Stimulated activated CD4-positive, alpha-beta T cell treated with anti-CD3 and anti-CD28 coated beads, Interleukin-1b, Interleukin-23, amount 100 ng/mL, for 1 hour (primary cell): ENCODE measurements at places on chromosomes 16 and 17.
A peak's percentile ranks its signal among the peaks of the same experiment; 100 is the strongest.

DNA sequence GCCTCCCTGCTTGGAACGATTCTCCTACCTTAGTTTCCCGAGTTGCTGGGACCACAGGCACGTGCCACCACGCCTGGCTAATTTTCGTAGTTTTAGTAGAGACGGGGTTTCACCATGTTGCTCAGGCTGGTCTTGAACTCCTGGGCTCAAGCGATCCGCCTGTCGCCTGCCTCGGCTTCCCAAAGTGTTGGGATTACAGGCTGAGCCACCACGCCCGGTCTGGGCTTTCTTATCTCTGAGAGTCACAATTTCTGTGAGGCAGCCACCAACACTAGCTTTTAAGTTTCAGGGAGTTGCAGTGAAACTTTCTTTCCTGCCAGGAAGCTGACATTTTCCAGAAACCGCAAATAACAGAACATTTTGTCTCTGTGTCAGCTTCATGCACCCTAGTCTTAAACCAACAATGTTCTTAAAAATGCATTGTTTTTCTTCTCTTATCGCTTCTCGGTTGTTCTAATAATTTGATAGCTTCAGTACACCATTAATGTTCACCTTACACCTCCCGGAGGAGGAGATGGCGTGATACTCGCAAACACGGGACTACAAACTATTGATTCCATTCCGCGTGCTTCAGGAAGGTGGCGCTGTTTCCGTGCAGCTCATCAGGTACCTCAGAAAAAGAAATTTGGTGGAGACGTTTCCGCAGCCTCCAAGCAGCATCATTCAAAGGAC, 7.4 kb upstream of the DHRS7B start:
- peak; percentile 44 for DNase-seq

DNA sequence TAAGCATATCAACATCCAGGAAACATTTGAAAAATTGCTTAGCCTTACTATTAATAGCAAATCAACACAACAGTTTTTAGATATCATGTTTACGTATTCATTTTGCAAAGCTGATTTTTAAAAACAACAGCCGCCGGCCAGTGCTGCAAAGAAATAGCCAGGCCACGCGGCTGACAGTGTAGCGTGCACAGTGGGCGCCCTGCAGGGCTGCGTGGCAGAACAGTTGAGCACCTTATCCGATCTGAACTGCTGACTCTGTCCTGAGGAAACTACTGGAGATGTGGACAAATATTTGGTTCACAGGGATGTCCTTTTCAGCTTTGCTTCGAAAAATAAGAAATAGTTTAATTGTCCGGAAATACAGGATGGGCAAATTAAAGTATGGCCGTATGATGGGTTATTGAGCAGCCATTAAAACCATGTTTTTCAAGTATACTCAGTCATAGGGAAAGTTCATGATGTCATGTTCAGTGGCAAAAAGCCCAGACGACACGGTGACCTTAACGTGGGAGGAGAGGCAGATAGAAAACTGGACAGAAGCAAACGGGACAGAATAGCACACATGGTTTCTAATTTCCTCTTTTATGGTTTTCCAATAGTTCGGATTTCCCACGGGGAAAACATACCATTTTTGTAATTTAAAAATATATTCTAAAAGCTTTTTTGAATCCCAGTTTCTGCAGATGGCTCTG, 52.4 kb upstream of the ENDOV start:
- DNase-seq: no peak

DNA sequence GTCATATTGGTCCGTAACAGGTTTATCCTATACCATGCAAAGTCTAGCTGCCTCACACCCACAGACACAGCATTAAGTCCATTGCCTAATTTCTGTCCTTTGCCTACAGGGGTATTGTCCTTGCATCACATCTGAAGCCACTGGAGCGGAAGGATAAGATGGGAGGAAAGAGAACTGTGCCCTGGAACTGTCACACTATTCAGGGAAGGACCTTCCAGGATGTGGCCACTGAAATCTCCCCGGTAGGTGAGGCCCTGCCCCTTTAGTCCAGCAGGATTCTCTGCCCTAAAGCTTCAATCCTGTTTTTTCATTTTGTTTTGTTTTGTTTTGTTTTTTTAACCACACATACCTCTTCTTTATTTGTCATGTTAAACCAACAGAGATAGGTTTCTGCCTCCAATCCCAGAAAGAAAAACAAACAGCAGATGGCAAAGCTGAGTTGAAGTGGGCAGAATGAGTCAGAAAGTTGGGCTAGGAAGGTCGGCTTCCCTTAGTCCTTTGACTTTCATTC, 2.2 kb upstream of the EFTUD2 start:
- no peak for DNase-seq

GRCh38 chr16:27242868-27243590, 25.5 kb downstream of the NSMCE1 start:
- no peak for DNase-seq

DNA sequence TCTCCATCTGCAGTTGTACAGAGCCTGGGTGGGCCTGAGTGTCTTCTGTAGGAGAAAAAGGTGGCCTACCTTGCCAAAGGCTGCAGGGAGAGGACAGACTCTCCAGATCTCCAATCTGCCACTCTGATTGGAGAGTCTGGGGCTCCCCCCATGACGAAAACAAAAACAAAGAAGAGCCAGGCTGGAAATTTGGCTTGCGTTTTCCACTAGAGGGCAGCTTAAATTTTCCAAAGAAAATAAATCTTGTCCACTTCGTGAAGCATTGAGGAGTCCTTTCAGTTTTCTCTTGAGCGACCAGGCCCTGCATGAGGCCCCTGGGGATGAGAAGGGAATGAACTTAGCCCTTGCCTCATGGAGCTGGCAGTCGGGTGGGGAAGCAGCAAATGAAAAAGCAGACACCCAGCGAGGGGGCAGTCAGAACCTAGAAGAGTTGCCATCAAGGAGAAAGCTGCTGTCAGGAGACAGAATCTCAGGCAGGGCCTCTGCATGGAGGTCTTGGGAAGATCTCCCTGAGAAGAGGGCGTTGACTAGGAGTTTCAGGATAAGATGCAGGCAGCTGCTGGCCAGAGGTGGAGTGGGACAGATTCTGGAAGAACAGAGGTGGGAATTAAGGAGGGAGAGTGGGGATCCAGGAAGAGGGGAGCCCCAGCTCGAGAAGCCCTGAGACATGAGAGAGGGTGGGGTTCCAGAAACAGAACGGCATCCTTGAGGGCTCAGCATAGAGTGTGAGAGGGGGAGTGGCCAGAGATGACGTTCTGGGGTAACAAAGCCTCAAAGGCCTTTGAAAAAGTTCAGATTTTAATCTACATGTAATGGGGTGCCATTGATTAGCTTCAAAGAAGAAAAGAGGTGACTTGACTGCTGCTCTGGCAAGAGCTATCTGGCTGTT, 8.4 kb upstream of the SHCBP1 start:
- DNase-seq: no peak

DNA sequence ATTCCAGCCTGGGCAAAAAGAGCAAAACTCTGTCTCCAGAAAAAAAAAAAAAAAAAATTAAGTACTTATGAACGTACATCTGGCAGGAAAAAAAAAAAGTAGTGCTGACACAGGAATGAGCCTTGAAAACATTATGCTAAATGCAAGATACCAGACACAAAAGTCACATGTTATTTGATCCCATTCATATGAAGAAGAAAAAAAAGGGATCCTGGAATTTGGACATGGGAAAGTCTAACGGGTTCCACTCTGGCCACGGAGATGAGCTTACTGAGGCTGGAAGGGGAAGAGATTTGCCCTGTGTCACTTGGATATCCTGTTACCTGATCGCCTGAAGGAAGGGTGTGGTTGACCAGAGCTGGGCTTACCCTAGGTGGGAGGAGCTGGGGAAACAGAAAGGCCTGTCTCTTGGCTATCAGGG, 251.9 kb downstream of the PARN start:
- DNase-seq: no peak

GRCh38 chr17:59357219-59357697, 25.8 kb downstream of the YPEL2 start:
- DNase-seq: no peak

DNA sequence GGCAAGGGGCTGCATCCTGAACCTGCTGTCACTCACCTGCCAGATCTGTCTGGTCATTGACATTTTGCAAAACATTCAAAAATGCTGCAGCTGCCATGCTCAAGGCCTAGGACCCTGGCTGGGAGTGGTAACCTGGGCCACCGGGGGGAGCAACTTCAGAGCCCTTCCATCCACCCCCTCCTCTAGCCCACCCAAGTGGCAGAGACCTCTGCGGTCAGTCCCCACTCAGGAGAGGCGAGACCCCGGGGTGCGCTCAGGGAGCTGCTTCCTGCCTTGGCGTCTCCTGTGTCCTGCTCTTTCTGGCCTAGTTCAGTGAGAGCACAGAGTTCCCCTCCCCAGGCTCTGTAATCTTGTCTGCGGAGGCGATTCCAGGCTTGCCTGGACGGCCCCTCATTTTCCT, 108.8 kb downstream of the CCDC182 start:
- DNase-seq: no peak

GRCh38 chr17:65742403-65743307, 181.2 kb upstream of the AXIN2 start:
- DNase-seq: no peak

- no peak for DNase-seq
These were observed 155.9 kb upstream of the IRX5 start for GRCh38 chr16:54774768-54775167.

DNA sequence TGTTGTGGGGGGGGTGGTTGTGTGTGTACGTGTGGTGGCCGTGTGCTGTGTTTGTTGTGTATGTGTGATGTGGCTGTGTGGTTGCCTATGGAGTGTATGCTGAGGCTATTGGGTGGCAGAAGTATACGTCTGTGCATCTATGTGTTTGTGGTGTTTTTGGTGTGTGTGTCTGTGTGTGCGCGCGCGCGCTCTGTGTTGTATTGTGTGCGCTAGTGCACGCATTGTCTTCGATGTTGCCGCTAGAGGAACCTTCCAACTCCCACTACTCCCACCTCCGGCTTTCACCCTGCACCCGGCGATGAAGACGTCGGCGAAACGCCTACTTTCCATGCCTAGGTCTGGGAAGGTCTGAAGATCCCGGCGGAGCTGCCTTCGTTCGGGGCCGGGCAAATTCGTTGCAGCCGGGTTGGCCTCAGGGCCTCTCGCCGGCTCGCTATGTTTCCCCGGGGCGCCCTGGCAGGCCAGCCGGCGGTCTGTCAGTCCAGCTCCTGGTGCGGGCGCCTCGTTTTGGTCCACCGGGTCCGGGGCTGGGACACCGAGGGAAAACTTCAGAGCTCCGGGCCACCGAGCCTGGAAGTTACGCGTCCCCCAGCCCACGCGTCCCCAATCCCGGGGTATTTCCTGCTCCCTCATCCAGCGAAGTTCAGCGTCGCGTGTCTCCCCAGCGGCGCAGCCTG, 5.2 kb upstream of the DLX4 start:
- DNase-seq: no peak

DNA sequence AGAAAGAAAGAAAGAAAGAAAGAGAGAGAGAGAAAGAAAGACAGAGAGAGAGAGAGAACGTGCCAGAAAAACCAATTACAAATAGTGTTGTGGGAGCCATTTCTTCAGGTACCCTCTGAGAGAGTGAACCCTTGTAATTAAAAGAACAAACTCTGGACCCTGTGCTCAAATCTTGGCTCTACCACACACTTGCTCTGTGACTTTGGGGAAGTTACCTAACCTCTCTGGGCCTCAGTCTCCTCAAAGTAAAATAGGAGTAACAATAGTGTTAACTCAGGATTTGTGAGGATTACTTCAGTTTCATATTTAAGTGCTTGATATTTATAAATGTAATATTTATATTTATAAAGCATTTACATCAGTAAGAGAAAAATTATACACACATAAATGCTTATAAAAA, 139.8 kb downstream of the GSG1L start:
- no peak for DNase-seq

GRCh38 chr17:11996722-11997146, 541 bp downstream of the ZNF18 start:
- DNase-seq: no peak

- DNase-seq: no peak
These were observed 16.4 kb downstream of the CDK5RAP3 start for GRCh38 chr17:47987240-47987835.

DNA sequence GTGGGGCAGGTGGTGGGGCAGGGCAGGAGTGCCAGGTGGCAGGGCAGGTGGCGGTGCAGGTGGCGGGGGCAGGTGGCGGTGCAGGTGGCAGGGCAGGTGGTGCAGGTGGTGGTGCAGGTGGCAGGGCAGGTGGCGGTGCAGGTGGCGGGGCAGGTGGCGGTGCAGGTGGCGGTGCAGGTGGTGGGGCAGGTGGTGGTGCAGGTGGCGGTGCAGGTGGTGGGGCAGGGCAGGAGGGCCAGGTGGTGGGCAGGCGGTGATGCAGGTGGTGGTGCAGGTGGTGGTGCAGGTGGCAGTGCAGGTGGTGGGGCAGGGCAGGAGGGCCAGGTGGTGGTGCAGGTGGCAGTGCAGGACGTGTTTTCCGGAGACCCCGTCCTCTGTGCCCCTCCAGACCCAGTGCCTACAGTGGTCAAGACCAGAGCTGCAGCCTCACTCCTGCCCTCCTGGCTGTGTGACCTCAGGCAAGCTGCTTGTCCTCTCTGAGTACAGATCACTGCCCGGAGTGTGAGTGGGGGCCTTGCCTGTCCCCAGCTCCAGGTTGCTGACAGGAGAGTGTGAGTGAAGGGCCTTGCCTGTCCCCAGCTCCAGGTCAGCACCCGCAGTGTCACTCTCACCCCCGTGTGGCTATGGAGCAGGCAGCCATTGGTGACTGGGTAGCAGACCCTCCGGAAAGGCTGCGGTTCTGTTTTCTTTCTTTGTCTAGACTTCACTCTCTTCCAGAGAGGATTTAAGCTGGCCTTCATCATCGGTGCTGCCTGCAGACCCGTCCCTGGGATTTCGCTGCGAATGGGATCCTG, 16.1 kb upstream of the NPTX1 start:
- no peak for DNase-seq

DNA sequence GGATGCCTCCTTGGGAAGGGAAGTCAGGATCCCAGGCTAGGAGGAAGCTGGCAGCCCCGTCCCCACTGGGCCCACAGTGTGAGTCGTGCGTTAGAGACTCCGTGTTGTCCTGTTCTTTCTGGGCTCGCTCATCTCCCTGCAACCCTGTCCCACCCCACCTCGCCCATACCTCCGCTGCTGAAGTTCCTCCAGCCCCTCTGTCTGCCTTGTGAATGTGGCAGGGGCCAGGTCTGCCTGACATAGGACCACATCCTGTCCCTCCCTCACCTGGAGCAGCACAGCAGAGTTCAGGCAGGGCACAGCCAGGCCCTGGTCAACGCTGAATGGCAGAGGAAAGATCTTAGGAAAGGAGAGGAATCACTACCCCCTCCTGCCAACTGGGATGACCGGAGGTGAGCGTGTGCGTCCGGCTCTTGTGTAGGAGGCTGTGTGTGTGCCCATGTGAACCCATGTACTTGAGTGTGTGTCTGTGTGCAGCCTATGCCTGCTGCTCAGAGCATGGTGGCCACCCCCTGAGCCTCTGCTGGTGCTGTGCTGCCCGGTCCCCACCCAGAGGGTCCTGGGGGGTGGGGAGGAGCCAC, 12.8 kb downstream of the KCNJ18 start:
- no peak for DNase-seq

- no peak for DNase-seq
These were observed 224.9 kb downstream of the TANC2 start for GRCh38 chr17:63190821-63191370.

- no peak for DNase-seq
These were observed 75.1 kb downstream of the FOXL1 start for GRCh38 chr16:86653285-86654006.

DNA sequence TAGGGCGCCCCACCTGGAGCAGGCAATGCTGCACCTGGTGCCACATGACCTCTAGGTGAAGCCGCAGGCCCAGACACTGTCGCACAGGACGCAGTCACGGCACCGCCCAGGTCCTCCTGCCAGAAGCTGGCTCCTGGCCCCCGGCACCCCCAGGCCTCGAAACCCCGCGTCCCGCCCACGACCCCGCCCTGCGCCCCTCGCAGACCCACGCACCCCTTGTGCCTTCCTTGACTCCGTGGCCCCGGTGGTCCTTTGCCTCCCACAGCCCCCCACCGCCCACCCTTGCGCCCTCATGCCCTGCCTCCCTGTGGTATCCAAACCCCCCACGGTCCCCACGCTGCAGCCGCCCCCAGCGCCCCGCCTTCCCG, 6.3 kb upstream of the C1QTNF8 start:
- DNase-seq: no peak
